ENCODE measurements at places on chromosomes 1 and 21. TPM values are rescaled to one million over a fixed set of nuclear protein-coding genes. Genes with fewer than 3 reads are reported as not detected.

The IFI44L gene
- total RNA-seq, result 8.5 TPM

The LMX1A gene
- total RNA-seq, result 0.31 TPM

The IL20 gene
- not detected for total RNA-seq

The RPL5 gene
- 1,092 TPM for total RNA-seq

The TNNT2 gene
- not detected for total RNA-seq

The NIPAL3 gene
- total RNA-seq, result 12.2 TPM

The BCL2L15 gene
- 3.8 TPM for total RNA-seq

The TMEM240 gene
- total RNA-seq, result 20.3 TPM

The WNT3A gene
- not detected for total RNA-seq

The TENT5C gene
- 2.5 TPM for total RNA-seq

The UBE2U gene
- total RNA-seq, result not detected

The FAM78B gene
- 16.3 TPM for total RNA-seq

The C4BPB gene
- not detected for total RNA-seq

Data from parietal lobe (tissue), 2 donors.